Thymus (tissue), 14 donors: ENCODE measurements at places on chromosomes 11 and 22.

GRCh38 chr11:18564149-18564548 lies 24.4 kb downstream of the UEVLD start:
- H3K4me3 ChIP-seq, result no peak overlapping the region
- H3K36me3 ChIP-seq, result no peaks in the 10 kb centered on the region
- no peak overlapping the region for H3K27ac ChIP-seq
- no peaks in the 10 kb centered on the region for H3K4me1 ChIP-seq
- DNase-seq, result no peak
- no peaks in the 10 kb centered on the region for H3K27me3 ChIP-seq

- H3K27ac ChIP-seq, result no peak overlapping the region
- no peak for DNase-seq
- no peaks in the 10 kb centered on the region for H3K27me3 ChIP-seq
Measured at GRCh38 chr22:37090920-37091695, 18.4 kb downstream of the TMPRSS6 start.

DNA sequence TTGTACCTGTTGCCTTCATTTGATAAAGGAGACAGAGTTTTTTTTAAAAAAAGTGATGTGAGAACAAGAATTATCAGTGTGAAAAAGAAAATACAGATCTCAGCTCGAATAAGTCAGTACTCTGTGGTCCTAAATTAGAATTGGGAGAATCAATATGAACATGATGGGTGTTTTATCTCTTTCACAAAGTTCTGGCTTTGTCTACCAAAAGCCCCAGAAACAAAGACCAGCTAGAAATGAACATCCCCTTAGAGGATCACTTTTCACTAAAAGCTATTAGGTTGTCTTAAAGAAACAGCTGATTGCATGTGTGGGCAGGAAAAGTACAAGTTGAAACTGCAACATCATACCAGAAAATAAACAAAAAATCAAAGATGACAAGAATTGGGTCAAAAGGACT lies 8.4 kb upstream of the ST14 start:
- H3K27me3 ChIP-seq, result no peaks in the 10 kb centered on the region
- no peaks in the 10 kb centered on the region for H3K36me3 ChIP-seq
- peaks cover 11% of the 10 kb centered on the region for H3K4me1 ChIP-seq
- H3K4me3 ChIP-seq, result no peak overlapping the region
- DNase-seq, result no peak

- no peaks in the 10 kb centered on the region for H3K36me3 ChIP-seq
- no peaks in the 10 kb centered on the region for H3K27me3 ChIP-seq
- peaks cover 26% of the 10 kb centered on the region for H3K4me1 ChIP-seq
- DNase-seq, result no peak
- no peak overlapping the region for H3K27ac ChIP-seq
Measured at GRCh38 chr11:126391286-126391954, 35.9 kb downstream of the ST3GAL4 start.

GRCh38 chr11:66849501-66850234 lies 6.4 kb downstream of the RCE1 start:
- peaks cover 36% of the 10 kb centered on the region for H3K36me3 ChIP-seq
- no peak overlapping the region for H3K4me3 ChIP-seq
- no peak overlapping the region for H3K27ac ChIP-seq
- no peaks in the 10 kb centered on the region for H3K27me3 ChIP-seq

- H3K4me3 ChIP-seq, result no peak overlapping the region
- DNase-seq, result no peak
- H3K36me3 ChIP-seq, result peaks cover 6% of the 10 kb centered on the region
Measured at GRCh38 chr11:14881576-14882193, 10.3 kb downstream of the CYP2R1 start.

GRCh38 chr22:42317691-42318547 lies 47.5 kb upstream of the TCF20 start:
- no peak overlapping the region for H3K27ac ChIP-seq
- no peaks in the 10 kb centered on the region for H3K36me3 ChIP-seq
- H3K4me3 ChIP-seq, result no peak overlapping the region

DNA sequence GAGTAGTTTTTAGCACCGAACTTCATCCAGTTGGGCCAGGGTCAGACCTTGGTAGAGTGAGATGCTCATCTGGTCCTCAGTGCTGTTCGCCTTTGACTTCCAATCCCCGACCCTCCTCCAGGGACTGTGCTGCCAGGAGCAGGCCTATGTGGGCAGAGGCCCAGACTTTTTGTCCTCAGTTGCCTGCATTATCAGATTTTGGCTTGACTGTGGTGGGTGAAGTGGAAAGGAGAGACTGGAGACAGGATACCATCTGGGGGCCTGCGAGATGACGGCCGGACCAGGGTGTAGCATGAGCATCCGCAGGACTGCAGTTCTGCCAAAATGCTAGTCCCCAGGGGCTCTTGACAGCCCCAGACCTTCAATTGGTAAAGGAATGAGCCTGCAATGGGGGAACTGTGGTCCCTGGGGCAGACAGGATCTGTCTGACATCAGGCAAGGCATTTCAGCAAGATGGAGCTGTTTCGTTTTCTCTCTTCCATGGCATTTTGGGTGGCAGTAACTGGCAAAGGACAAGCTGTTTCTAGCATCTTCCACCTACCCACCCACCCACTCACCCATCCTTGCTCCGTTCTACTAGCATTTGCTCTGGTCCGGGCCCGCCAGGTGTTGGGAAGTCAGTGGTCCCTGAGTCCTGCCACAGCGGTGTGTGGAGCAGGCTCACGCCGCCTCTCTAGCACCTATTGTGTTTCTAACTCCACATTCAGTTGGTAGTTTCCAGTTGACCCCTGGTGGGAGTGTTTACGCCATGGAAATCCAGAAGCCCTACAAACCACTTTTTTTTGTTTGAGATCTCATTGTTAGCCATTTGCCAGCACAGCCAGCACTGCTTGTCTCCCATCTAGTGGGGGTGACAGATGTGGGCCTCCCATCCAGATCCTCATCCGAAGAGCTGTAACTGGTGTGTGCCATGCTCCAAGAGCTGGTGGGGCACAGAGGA lies 53.5 kb downstream of the OTOG start:
- H3K36me3 ChIP-seq, result no peaks in the 10 kb centered on the region
- peaks cover 13% of the 10 kb centered on the region for H3K27me3 ChIP-seq
- no peaks in the 10 kb centered on the region for H3K4me1 ChIP-seq
- H3K27ac ChIP-seq, result no peak overlapping the region
- H3K4me3 ChIP-seq, result no peak overlapping the region

- H3K36me3 ChIP-seq, result no peaks in the 10 kb centered on the region
- H3K27me3 ChIP-seq, result no peaks in the 10 kb centered on the region
- H3K27ac ChIP-seq, result no peak overlapping the region
- no peak overlapping the region for H3K4me3 ChIP-seq
- no peaks in the 10 kb centered on the region for H3K4me1 ChIP-seq
Measured at GRCh38 chr11:97702951-97703350, 1313.1 kb downstream of the JRKL start.

DNA sequence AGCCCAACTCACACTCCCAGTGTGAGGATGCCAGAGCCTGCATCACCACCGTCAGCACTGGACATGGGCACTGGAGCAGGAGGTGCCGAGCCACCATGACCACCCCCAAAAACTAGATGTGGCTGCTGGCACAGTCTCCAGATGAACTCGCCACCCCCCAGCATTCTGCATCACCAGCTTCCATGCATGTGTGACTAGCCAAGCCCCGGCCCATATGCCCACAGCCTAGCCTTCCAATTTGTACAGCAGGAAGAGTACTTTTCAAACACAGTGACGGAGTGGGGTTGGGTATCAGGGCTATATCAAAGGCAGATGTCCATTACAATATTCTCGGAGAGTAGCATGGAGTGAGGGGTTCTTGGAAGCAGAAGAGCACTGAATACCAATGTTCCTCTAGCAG lies 62.9 kb downstream of the SMCO4 start:
- H3K36me3 ChIP-seq, result no peaks in the 10 kb centered on the region
- H3K4me1 ChIP-seq, result no peaks in the 10 kb centered on the region
- no peak overlapping the region for H3K4me3 ChIP-seq
- H3K27me3 ChIP-seq, result no peaks in the 10 kb centered on the region
- no peak overlapping the region for H3K27ac ChIP-seq

DNA sequence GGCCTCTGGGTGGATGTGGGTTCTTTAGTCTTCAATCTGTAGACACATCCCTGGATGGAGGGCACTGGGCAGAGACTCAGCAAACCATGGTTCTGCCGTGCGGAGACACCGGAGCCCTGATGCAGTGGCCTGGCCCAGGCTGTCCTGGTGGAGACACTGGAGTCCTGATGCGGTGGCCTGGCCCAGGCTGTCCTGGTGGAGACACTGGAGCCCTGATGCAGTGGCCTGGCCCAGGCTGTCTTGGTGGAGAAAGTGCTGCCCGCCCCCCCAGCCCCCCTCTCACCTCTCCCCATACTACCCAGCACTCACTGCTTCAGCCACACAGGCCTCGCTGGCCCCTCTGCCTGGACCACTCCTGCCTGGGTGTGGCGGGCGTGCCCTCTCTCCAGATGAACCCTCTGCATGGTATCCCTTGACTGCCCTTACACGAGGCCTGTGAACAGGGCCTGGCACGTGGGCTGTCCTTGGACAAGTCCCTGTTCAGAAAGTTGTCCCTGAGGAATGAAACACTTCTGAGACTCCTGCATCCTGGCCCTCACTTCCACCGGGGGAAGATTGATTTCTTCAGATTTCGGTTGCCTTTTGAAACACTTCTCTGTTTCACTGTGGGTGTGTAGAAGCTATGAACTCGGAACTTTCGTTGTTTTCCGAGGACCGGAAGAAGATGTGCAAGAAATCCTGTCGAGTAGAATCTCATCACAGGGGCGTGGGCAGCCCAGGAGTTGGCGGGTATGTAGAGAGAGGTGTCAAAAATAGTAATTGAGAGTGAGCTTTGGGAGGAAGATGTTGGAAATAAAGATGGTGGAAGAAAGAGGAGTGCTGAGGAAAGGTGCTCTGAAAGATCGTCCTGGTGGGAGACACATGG lies 26.2 kb downstream of the IGHMBP2 start:
- no peak overlapping the region for H3K4me3 ChIP-seq
- no peak for DNase-seq
- peaks cover 58% of the 10 kb centered on the region for H3K36me3 ChIP-seq

DNA sequence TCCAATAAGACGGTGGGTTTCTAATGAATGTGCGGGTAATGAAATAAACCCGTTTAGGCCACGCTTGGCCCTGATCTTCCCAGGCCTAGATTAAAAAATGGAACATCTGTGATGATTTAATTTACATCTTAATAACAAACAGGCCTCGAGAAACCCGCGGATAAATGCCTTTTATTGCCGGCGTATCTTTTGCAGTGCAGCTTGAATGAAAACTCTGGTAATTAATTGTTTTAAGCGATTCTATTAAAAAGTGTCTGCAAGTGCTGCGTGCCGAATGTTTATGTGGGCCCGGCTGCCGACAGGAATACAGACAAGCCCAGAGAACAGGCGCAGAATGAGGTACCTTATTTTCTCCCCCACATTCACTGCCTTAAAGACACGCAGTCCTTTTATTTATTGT lies 420.7 kb downstream of the MN1 start:
- no peaks in the 10 kb centered on the region for H3K36me3 ChIP-seq
- no peaks in the 10 kb centered on the region for H3K4me1 ChIP-seq
- H3K27me3 ChIP-seq, result no peaks in the 10 kb centered on the region
- no peak overlapping the region for H3K27ac ChIP-seq
- DNase-seq, result no peak

DNA sequence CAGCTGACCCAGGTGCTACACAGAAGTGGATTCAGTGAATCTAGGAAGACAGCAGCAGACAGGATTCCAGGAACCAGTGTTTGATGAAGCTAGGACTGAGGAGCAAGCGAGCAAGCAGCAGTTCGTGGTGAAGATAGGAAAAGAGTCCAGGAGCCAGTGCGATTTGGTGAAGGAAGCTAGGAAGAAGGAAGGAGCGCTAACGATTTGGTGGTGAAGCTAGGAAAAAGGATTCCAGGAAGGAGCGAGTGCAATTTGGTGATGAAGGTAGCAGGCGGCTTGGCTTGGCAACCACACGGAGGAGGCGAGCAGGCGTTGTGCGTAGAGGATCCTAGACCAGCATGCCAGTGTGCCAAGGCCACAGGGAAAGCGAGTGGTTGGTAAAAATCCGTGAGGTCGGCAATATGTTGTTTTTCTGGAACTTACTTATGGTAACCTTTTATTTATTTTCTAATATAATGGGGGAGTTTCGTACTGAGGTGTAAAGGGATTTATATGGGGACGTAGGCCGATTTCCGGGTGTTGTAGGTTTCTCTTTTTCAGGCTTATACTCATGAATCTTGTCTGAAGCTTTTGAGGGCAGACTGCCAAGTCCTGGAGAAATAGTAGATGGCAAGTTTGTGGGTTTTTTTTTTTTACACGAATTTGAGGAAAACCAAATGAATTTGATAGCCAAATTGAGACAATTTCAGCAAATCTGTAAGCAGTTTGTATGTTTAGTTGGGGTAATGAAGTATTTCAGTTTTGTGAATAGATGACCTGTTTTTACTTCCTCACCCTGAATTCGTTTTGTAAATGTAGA lies 1.7 kb downstream of the MALAT1 start:
- H3K4me1 ChIP-seq, result peaks cover 14% of the 10 kb centered on the region
- H3K27me3 ChIP-seq, result no peaks in the 10 kb centered on the region
- H3K27ac ChIP-seq, result peak overlapping the region; percentile 91
- H3K36me3 ChIP-seq, result peaks cover 42% of the 10 kb centered on the region

- H3K36me3 ChIP-seq, result no peaks in the 10 kb centered on the region
- H3K27ac ChIP-seq, result no peak overlapping the region
- H3K4me3 ChIP-seq, result no peak overlapping the region
- H3K4me1 ChIP-seq, result no peaks in the 10 kb centered on the region
- no peak for DNase-seq
Measured at GRCh38 chr22:48887394-48888332, 940.0 kb downstream of the BRD1 start.

GRCh38 chr11:35933320-35933871 lies 10.5 kb upstream of the LDLRAD3 start:
- no peaks in the 10 kb centered on the region for H3K27me3 ChIP-seq
- no peak overlapping the region for H3K4me3 ChIP-seq
- H3K36me3 ChIP-seq, result no peaks in the 10 kb centered on the region
- H3K27ac ChIP-seq, result no peak overlapping the region
- H3K4me1 ChIP-seq, result no peaks in the 10 kb centered on the region

GRCh38 chr11:87030458-87031054 lies 7.2 kb upstream of the TMEM135 start:
- H3K27me3 ChIP-seq, result no peaks in the 10 kb centered on the region
- H3K27ac ChIP-seq, result no peak overlapping the region
- H3K4me1 ChIP-seq, result no peaks in the 10 kb centered on the region
- no peaks in the 10 kb centered on the region for H3K36me3 ChIP-seq

DNA sequence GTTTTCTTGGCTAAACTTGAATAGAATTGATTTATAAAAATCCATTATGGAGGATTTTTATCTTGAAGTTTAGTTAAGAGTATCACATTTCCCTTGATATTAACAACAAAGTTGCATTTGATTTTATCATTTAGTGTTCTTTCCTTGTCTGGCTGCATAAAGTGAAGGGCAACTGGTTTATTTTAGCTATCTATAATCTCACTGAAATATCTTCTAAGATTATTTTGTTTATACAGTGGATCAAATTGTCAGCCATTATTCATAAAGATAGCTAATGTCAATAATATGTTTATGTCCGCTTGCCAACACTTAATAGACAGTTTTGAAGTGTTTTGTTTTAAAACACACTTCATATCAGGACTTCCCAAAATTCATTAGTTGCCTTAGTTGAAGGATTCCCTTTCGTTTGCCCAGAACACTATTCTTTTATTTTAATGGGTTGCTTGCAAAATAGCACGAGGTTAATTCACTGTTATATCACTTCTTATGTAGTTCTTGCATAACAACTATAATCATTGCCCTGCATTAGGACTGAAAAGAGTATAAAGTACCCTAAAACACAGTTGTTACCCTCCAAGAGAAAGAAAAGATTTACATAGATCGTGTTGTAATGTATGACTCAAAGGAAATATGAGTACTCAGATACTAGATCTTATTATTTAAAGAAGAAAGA lies 73.0 kb downstream of the MSANTD4 start:
- H3K36me3 ChIP-seq, result no peaks in the 10 kb centered on the region
- DNase-seq, result no peak
- no peak overlapping the region for H3K4me3 ChIP-seq
- no peaks in the 10 kb centered on the region for H3K27me3 ChIP-seq
- H3K4me1 ChIP-seq, result no peaks in the 10 kb centered on the region

GRCh38 chr11:43735961-43736360 lies 55.4 kb downstream of the HSD17B12 start:
- H3K27ac ChIP-seq, result no peak overlapping the region
- no peak overlapping the region for H3K4me3 ChIP-seq
- DNase-seq, result no peak
- no peaks in the 10 kb centered on the region for H3K27me3 ChIP-seq
- H3K4me1 ChIP-seq, result no peaks in the 10 kb centered on the region
- peaks cover 2% of the 10 kb centered on the region for H3K36me3 ChIP-seq
